Natural killer cell (primary cell): ENCODE measurements at places on chromosomes 1 and 21. TPM values are rescaled to one million over a fixed set of nuclear protein-coding genes. Genes with fewer than 3 reads are reported as not detected.

DNA sequence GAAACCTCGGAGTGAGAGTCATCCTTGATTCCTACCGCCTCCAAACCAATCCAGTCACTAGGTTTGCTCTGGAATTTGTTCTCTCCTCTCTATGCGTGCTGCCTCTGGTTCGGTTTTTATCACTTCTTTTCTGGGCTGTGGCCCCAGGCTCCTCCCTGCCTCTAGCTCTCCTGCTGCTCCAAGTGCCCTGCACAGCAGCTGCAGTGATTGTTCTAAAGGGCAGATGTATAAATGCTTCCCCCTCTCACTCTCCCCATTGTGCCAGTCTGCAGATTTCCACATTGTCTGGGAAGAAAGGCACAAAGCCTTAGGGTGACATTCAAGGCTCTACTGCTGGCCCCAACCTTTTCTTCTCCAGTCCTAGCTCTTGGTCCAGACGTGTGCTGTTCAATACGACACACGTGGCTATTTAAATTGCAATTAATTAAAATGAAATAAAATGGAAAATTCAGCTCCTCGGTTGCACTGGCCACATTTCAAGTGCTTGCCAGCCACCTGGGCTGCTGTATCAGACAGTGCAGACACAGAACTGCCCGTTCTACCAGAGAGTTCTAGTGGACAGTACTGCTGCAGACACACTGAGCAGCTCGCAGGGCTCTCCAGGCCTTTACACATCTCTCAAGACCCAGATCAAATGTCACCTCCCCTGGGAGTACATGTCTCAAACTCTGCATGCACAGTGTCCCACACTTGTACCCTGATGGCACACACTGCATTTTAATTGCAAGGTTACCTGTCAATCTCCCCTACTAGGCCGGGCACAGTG is 12.4 kb downstream of the TRIM62 start:
- no peak for DNase-seq

- no peak for DNase-seq
Measured at GRCh38 chr1:25445993-25446538, 15.4 kb downstream of the MACO1 start.

DNA sequence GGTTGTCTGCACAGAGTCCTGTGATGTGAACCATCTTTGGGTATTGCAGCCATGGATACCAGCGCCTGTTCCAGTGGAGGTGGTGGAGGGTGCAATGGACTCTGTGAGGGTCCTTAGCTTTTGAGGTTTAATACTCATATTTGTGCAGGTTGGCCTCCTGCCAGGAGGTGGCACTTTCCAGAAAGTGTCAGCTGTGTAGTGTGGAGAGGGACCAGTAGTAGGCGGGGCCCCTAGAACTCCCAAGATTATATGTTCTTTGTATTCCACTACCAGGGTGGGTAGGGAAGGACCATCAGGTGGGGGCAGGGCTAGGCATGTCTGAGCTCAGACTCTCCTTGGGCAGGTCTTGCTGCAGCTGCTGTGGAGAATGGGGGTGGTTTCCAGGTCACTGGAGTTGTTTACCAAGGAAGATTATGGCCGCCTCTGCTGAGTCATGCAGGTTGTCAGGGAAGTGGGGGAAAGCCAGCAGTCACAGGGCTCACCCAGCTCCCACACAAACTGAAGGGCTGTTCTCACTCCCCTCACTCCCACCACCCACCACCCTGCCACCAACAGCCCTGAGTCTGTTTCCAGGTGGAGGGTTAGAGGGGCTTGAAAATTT is 31.2 kb upstream of the ZNF678 start:
- no peak for DNase-seq

- DNase-seq: peak; percentile 86
Measured at GRCh38 chr1:2381741-2382620, 9.4 kb downstream of the MORN1 start.

DNA sequence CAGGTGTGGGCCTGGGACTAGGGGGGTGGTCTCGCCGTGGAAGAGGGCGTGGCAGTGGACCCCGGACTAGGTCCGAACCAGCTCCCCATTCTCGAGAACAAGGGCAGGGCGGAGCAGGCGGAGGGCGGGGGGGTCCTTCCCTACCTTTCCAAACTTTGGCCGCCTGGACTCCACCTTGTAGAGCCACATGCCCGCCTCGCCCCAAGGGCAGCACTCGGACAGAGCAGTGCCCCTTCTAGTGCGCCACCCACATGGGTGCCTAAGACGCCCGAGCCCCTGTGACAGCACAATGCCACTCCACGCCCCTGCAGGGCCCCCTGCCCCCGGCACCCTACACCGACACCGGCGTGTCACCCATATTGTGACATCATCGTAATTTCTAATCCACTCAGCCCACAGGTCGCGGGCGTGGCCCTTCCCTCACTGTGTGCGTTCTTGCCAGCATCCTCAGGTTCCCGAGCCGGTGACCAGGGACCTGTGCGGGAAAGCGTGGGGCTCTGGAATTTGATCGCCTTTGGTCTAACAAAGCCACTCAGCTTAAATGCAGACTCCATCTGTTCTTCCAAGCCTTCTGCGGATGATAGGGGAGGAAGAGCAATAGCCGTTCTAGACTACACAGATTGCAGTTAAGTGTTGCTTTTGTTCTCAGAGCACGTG is 553 bp upstream of the STMN1 start:
- DNase-seq: no peak

DNA sequence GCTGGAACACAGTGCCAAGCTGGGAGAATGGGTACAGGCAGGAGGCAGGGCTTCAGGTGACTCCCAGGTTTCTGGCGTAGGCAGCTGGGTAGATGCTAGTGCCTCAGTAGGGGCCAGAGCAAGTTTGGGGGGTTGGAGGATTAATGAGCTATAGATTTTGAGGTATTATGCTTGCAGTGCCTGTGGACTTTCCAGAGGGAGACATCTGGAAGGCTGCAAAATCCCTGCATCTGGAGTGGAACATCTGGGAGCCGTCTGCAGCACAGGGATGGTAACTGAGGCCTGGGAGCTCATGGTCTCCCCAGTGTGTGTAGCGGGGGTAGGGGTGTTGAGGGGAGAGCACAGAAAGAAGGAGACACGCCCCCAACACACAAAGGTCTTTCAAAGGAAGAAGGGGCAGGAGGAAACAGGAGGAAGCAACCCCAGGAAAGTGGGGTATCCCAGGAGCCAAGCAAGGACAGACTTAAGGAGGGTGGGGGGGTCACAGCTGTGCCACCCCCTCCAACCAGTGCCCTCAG is 2.2 kb upstream of the PDZK1IP1 start:
- DNase-seq: peak; percentile 6

DNA sequence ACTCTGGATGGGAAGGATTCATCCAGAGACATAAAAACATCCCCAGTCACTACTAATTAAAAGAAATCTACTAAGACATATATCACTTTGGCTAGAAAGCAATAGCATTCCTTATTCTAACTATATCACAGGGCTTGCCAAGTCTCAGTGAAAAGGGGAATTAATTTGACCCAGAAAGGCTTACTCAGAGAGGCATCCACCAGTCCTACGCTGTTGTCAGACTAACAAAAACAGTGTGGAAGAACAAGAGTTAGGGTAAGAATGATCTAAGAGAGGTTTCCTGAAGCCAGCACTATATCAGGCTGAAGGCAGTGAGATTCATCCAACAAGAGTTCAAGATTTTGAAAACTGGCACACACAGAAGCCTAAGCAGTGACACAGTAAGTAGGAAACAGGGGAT is 126.1 kb downstream of the GDAP2 start:
- DNase-seq: no peak

DNA sequence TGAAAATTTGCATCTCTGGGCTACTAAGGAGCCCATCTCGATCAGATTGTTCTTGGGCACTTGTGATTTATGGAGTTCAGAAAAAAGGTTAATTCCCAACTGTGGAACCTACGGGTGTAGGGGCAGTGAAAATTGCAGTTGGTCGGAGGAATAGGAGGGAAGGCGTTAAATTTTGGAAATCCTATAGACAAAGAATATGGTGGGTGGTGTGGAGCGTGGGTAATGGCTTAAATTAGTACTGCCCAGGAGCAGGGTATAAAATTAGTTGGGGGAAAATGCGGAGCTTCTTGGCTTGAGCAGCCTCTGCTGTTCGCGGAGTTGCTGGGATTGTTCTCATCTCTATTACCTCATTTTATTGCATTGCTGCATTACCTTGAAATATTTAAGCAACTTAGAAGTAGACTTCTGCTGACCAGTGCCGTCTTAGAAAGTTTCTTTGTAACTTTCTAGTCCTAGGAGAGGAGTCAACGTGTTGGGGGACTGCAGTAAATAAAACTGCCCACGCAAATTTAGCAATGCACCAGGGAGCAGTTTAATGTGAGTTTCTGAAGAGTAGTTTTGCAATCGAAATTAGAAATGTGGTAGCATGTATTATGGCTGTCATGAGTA is 514 bp downstream of the S1PR1 start:
- no peak for DNase-seq

DNA sequence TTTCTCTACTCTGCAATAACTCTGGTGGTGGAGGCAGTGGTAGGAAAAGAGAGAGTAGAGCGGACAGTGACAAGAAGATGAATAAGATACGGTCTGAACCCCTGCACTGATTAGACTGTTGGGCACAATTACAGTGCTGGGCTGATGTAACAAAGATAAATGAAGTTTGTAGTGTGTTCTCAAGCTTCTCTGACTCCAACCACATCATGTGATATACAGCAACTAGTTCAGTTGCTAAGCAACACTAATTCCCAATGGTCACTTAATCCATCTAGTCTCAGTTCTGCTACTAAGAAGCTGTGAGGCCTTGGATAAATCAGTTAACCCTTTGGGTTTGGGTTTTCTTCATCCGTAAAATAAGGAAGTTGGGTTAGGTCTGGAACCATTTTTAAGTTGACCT is 17.3 kb downstream of the DDR2 start:
- DNase-seq: no peak

DNA sequence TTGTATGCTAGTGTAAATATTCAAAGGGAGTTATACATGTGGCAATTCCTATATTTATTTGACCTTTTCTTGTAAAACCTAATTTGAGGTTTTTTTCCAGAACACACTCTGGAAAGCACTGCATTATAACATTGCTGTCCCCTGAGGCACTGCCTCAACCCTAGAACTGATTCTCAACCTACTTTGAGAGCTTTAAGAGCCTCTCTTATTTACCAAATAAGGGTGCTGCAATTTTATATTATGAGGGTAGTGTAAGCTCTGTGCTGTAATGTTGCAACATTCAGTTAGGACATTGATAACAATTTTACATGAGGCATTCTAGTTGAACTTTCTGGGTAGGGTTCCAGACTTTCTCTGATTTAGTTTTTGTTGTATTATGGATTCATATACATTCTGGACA is 302.2 kb upstream of the DEPDC1 start:
- no peak for DNase-seq

DNA sequence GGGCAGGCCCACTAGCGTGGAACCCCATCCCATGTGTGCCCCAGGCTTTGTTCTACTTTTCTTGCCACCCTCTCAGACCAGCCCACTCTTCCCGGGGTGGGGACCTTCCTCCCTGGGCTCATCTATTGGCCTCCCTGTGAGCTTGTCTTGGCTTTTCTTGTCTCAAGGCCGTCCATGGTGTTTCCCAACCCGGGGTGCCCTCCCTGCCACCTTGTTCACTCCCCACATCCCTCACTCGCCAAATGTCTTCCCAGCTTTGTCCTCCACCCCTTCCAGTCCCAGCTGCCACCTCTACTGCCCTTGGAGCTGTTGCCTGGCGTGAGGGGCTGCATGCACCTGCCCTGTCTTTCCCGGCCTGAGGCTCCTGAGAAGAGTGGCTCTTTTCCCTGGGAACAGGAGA is 18.4 kb downstream of the LRRC71 start:
- DNase-seq: no peak

GRCh38 chr1:168170564-168171508 is 7.9 kb upstream of the TIPRL start:
- DNase-seq: no peak

- no peak for DNase-seq
Measured at GRCh38 chr1:214102907-214103306, 115.1 kb downstream of the PROX1 start.

DNA sequence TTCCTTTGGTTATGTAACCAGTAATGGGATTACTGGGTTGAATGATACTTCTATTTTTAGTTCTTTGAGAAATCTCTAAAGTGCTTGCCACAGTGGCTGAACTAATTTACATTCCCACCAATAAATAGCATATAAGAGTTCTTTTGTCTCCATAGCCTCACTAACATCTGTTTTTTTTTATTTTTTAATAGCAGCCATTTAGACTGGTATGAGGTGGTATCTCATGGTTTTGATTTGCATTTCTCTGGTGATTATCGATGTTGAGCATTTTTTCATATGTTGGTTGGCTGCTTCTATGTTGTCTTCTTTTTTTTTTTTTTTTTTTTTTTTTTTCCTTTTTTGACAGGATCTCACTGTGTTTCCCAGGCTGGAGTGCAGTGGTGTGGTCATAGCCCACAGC is 132.6 kb upstream of the L1TD1 start:
- DNase-seq: no peak

DNA sequence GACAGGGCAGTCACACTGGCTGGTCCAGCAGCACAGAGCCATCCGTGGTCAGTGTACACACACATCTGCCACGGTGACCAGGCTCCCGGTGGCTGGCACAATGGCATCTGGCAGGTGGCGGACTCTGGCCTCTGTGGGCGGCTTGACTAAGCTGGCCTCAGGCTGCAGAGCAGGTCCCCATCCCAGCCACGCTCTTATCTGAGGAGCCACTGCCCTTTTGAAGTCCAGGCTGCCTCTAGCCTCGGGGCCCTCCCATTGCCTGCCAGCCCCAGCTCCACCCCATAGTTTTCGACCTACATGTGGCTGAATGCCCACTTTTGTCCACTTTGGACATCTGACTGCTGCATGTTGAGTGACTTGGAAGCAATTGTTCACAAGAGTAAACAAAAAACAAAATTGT is 29.9 kb upstream of the EDN2 start:
- DNase-seq: no peak

DNA sequence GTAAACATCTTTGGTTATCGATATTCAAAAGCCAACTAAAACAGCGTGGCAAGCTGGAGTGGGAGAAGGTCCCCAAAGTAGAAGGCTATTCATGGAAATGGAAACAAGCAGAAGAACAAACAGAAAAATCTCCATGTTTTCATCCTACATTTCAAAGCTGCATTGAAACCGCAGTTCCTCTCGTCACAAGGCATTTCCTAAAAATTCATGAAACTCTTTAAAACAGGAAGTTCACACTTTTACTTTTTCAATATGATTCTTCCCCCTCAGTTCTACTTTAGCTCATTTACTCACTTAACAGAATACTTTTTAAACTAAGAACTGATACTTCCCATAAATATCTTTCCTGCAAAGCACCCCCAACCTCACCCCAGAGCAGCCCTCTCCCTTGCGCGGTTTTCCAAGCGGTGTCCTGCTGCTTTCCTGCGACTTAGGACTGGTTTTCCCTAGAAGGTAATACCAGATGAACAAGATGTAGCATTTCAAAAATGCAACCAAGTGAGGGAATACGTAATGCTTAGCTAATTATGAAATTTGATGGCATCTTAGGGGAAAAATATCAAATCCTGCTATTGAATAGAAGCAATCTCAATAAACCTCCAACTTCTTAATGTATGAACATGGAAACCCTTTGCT is 228.3 kb upstream of the PKN2 start:
- DNase-seq: no peak

The CFHR4 gene
- not detected for total RNA-seq

The GSTM5 gene
- total RNA-seq: 0.07 TPM

The GPR157 gene
- 1.1 TPM for total RNA-seq
